Neural progenitor cell (in vitro differentiated cells): ENCODE measurements at places on chromosomes 6 and 20.

GRCh38 chr6:32148289-32149091 lies 3.2 kb downstream of the PRRT1 start:
- peak; percentile 70 for DNase-seq

GRCh38 chr6:19231878-19232561 lies 605.1 kb upstream of the ID4 start:
- DNase-seq: no peak

DNA sequence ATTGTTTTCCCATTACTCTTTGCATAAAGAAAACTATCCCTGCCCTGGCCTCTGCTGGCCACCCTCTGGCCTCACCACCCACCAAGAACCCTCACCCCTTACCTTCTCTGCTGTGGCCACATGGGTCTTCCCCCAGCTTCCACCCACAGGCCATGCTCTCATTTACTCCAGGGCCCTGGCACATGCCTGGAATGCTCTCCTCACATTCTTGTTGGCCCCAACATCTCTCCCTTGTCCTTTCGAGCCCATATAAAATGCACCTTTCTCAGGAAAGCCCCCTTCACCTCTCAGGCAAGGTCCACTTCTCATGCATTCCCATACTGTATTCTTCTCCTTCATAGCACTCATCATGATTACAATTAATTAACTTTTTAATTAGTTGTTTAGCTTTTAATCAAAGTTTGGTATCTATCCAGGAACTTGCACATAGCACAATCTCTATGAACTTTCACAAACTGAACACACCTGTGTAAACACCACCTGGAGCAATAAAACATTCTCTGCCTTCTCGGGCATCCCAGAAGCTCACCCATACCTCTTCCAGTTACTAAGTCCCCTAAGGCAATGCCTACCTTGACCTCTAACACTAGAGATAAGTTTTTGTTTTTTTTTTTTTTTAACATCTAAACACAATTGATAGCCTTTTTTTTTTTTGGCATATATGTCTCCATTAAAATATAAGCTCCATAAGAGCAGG lies 617.2 kb downstream of the PTPRT start:
- no peak for DNase-seq

- no peak for DNase-seq
These were observed 5.6 kb downstream of the SMIM29 start for GRCh38 chr6:34243131-34243771.

DNA sequence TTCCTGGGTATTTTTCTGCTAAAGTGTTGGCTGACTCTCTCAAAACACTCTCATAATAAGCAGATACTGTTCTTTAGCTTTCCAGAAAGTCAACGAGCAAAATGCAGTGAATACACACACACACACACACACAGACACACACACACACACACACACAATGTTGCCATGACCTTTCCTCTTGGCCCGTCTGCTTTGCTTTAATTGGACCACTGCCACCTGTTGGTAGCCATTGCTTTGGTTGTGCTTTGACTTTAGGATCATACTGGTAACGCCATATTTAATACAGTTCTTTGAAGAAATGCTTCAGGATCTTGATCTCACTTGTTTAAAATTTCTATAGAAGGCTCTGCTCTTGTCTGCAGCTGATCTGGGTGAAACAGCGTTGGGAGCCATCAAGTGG lies 4.4 kb downstream of the FIG4 start:
- DNase-seq: peak; percentile 15

DNA sequence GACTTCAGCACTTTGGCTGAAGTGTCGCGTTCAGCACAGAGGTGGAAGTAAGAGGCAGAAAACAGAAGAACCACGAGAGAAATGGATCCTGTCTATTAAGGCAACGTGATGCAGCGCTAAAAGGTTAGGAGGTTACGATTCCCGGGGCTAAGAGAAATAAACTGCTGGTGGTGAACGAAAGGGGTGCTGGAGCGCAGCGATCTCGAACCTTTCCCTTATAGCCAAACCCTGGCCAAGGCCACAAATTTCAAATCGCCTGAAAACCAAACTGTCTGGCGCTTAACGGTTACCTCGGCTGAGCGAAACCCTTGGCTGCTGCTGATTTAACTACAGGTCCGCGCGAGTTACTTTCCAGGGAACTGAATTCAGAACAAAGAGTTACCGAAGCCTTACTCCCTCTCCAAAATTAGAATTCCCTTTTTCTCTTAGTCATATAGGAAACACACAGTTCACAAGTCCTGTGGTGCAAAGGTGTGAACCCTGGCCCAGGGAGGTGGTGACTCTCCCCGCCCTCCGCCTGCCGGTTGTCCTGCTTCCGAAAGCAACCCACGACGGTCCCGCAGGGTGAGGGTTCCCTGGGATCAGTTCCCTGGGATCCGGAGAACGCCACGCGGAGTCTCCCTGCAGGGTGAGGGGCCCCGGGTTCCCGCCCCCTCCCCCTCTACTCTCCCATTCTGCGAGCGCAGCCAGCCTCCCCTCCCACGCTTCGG lies 1.3 kb upstream of the SLC35D3 start:
- peak; percentile 42 for DNase-seq

GRCh38 chr6:137647762-137648447 lies 153.7 kb upstream of the OLIG3 start:
- DNase-seq: no peak

DNA sequence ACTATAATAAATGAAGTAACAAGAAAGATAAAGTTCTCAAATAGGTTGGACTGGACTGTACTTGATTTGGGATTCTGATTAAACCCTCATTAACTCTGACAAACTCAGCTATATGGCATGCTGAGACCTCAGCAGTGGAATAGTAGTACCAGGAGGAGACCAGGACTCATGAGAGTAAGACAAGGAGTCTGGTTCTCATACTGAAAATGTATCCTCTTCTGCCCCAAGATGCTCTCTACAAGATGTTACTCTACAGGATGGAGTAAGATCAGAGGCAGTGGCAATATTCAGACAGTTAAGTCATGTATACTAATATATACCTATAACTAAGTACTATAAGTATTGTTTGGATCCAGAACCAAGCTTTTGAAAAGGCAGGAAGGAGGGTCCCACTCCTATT lies 31.9 kb upstream of the SYNCRIP start:
- no peak for DNase-seq

GRCh38 chr6:1001655-1002349 lies 308.9 kb upstream of the EXOC2 start:
- DNase-seq: no peak

DNA sequence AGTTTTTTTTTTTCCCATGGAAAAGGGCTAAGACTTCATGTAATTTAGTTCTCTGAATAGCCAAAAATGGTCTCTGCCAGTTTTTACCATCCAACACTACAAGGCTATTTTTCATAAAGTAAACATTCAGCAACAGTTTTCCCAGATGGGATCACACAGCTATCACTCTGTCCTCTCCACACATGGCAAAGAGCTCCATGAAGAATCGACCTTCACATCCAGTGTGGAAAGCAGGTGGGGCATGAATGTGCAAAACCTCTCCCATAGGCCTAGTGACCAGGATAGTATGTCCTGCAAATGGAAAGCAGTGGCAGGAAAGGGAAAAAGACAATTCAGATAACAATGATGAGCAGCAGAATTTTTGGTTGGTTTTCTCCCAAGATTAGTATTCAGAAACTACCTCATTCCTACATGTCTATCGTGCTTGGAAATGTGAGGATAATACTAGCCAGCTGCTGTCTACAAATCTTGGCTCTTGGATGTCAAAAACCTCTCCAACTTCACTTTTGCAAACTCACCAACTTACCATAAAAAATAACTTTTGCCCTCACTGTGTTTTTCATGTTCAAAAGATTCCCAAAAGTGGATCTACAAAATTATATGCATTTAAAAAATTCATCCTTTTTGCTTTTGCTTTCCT lies 159.7 kb upstream of the MCHR2 start:
- DNase-seq: no peak

- no peak for DNase-seq
These were observed 237.5 kb upstream of the TAB2 start for GRCh38 chr6:149079911-149080491.

DNA sequence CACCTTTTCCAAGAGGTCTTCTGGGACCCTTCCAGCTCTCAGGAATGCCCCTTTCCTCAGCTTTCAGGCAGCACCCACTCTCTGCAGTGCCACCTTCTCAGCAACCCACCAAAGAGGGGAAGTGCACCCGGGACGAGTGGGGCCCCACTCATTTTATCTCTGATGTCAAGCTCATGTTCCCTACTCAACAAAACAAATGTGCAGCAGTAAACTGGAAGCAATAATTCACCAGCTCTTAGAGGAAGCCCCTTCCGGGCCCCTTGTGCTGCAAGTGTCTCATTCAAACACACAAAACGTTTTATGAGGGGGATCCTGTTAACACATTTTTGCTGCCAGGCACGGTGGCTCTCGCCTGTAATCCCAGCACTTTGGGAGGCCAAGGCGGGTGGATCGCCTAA lies 13.6 kb downstream of the GFOD1 start:
- no peak for DNase-seq

GRCh38 chr6:42710316-42710715 lies 12.1 kb downstream of the PRPH2 start:
- peak; percentile 74 for DNase-seq

- peak; percentile 99 for DNase-seq
These were observed at the start of gene ZNFX1 for GRCh38 chr20:49278036-49278817. Gene ZNFX1, minus strand, starts transcription at chr20:49278057. Its CDS starts 2,218 bp downstream, at chr20:49275839.

- peak; percentile 53 for DNase-seq
These were observed 24.3 kb upstream of the MRPS10 start for GRCh38 chr6:42241915-42242314.

GRCh38 chr6:131877999-131878789 lies 70.4 kb downstream of the ENPP1 start:
- no peak for DNase-seq

DNA sequence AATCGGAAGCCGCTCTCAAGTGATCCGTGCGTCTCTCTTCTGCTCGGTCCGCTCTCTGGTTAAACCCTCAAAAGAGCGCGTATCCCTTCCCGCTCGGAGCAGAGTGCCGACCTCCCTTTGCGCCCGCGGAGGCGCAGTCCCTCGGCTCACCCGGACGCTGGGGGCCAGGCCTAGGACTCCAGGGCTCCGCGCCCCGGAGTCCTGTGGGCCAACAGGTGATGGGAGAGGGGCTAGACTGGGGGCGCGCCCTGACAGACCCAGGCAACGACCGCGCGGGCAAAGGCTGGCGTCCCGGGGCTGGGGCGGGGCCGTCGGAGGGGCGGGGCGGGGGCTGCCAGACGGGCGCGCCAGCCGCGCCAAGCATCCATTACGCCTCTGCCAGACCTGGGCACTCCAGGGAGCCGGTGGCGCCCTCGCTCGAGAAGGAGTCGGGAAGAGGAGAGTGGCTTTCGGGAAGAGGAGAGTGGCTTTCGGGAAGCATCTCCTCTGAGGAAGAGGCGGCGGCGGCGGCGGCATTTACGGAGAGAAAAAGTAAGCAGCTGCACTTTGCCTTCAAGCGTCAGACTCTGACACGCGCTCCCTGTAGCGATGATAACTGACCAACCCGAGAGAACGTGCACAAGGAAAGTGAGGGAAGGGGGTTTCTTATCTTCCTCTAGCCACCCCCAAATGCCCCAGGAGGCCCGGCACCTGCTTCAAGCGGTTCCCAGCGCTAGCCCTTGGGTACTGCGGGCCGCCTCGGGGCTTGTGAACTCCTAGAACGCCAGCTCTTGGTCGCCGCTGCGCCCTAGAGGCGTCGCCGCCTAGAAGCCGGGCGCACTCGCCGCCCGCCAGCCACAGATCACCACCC lies 2.6 kb downstream of the EPHA7 start:
- peak; percentile 79 for DNase-seq

DNA sequence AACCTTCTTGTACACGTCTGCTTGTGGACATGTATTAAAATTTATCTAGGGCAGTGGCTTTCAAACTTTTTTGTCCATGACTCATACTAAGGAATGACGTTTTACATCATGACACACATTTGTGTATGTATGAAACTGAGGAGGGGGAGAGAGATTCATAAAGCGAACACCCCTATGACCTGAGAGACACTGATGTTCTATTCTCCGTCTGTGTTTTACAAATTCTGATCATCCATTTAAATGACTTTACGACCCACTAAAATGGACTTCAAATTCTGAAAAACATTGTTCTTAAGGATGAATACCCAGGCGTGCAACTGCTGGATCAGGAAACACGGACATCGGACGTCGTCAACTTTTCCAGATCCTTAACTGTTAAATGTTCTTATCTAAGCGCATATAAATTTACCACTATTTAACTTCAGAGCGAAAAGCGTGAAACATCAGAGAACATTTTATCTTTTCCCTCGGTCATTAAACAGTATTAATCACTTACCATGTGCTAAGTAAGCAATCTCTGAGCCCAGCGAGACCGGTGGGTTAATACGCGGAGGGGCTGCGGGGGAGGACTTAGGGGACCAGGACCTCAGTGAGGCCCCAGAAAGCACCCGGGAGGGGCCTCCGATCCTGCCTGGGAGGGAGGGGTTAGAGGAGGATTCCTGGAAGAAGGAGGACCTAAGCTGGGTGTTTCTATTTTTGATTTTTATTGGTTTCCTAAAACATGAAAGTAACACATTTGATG lies 1.2 kb downstream of the PLAGL1 start:
- DNase-seq: peak; percentile 24

GRCh38 chr6:138909511-138909910 lies 78.5 kb downstream of the REPS1 start:
- DNase-seq: no peak

GRCh38 chr20:19253916-19254820 lies 41.7 kb downstream of the SLC24A3 start:
- DNase-seq: no peak

DNA sequence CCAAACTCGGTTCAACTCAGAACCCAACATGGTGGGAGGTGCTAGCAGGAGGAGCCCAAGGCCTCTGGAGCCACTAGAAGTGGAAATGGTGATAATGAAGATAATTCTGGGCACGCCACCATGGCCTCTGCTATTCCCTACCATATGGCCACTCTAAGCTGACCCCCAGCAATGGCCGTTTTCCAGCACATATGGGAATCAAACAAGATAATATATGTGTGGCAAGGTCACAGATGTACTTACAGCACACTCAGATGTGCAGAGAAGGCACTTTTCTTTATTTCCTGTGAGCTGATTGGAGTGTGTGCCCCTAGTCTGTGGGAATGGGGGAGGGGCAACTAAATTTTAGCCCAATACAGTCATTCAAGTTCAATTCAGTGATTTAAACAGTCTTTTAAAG lies 153.4 kb upstream of the LRFN2 start:
- no peak for DNase-seq

DNA sequence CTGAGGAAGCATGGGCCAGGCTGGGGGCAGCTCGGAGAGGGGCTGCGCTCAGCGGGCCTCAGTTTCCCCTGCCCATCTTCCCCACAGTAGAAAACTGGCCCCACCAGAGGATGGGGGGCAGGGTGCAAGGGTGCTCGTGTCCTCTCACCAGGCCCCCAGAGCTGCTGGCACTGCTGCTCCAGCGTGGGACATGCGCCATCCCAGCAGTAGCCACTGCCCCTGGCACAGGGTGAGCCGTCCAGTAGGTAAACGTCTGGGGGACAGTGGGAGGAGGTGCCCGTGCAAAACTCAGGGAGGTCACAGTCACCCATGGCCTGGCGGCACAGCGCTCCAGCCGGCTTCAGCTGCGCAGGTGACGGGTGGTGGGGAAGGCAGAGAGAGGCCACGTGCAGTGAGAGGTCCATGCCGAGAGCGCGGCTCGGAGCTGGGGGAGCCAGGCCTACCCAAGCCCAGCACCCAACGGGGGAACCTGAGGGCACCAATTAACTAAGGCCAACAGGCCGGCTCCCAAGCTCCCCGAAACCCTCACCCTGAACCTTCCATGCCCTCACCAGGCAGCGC lies 8.9 kb upstream of the GFRA4 start:
- no peak for DNase-seq
